Activated T-cell treated with anti-CD3 and anti-CD28 coated beads for 24 hours (primary cell): ENCODE measurements at places on chromosomes 16 and 17.

DNA sequence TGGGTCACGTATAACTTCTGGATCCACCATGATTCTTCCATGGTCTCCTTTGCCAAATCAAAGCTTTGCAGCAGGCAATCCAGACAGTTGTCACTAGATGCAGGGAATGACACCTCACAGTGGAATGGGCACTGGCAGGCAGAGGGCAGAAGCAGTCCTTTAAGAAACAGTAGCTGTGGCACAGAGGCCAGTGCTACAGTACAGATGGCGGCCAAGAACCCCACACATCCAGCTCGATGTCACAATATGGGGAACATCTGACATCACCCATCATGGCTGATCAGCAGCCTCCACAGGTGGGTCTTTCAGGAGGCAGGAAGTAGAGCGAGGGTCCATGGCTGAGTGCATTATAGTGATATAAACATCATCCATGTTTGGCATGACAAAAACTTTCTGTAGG, 18.8 kb upstream of the ERN1 start:
- no peak for DNase-seq

DNA sequence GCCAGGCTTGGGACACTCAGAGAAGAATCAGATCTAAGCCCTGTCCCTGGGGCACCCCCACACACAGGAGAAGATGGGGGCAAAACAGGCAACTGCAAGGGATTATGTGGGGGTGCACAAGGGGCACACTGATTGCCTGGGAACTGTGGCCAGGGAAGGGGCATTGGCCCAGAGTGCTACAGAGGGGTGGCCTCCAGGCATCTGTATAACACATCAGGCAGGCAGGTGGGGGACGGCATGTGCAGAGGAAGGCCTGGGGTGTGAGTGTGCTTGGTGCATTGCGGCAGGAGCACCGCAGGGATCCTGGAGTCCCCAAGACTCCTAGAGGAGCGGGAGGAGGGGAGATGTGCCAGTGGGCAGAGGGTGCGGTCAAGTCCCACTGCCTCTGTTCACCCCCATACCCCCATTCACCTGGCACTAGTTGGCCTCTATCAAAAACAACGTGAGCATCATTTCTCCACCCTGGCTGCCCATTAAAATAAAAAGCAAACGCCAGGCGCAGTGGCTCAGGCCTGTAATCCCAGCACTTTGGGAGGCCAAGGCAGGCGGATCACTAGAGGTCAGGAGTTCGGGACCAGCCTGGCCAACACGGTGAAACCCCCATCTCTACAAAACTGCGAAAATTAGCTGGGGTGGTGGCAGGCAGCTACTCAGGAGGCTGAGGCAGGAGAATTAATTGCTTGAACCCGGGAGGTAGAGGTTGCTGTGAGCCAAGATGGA, 41.5 kb downstream of the C16orf82 start:
- no peak for DNase-seq

DNA sequence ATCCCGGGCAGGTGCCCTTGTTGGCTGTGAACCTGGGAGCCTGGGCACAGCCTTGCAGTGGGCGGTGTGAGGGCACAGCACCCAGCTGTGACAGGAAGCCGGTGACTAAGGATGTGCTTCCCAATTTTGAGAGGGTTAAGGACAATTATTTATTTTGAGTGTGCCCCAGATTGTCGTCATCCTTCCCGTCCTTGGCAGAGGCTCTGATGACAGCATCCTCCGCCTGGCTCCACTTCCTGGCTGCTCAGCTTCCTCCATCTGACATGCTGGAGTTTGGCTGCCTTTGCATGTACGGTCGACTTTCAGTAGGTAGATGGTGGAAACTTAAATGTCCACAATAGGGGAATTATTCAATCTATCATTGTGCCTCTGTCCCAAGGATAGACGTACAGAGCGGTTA, 282.4 kb upstream of the EEF2KMT start:
- DNase-seq = no peak

- no peak for DNase-seq
Measured at GRCh38 chr16:87165885-87166284, 151.3 kb downstream of the C16orf95 start.

GRCh38 chr16:54968011-54968410, 37.3 kb downstream of the IRX5 start:
- DNase-seq = no peak

DNA sequence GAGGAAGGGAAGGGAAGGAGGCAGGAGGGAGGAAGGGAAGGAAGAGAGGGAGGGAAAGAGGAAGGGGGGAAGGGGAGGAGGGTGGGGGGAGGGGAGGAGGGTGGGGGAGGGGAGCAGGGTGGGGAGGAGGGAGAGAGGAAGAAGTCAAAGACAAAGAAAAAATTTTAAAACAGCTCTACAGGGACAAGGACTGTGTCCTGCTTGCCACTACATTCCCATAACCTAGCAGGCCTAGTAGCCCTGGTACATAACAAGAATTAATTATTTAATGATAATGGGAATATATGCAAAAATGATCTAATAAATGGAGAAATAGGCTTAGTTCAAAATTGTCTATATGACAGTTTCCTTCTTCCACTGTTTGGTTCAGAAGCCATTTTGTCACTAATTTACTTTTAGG, 47.6 kb upstream of the NOG start:
- DNase-seq = no peak

- no peak for DNase-seq
Measured at GRCh38 chr17:7704601-7705268, at the start of gene EFNB3. Gene EFNB3, plus strand, starts transcription at chr17:7705202. Its CDS starts 397 bp downstream, at chr17:7705599.

- peak; percentile 49 for DNase-seq
Measured at GRCh38 chr17:42266918-42267766, 9.0 kb downstream of the STAT5B start.

- no peak for DNase-seq
Measured at GRCh38 chr16:3161235-3162018, 26.6 kb upstream of the OR1F1 start.

DNA sequence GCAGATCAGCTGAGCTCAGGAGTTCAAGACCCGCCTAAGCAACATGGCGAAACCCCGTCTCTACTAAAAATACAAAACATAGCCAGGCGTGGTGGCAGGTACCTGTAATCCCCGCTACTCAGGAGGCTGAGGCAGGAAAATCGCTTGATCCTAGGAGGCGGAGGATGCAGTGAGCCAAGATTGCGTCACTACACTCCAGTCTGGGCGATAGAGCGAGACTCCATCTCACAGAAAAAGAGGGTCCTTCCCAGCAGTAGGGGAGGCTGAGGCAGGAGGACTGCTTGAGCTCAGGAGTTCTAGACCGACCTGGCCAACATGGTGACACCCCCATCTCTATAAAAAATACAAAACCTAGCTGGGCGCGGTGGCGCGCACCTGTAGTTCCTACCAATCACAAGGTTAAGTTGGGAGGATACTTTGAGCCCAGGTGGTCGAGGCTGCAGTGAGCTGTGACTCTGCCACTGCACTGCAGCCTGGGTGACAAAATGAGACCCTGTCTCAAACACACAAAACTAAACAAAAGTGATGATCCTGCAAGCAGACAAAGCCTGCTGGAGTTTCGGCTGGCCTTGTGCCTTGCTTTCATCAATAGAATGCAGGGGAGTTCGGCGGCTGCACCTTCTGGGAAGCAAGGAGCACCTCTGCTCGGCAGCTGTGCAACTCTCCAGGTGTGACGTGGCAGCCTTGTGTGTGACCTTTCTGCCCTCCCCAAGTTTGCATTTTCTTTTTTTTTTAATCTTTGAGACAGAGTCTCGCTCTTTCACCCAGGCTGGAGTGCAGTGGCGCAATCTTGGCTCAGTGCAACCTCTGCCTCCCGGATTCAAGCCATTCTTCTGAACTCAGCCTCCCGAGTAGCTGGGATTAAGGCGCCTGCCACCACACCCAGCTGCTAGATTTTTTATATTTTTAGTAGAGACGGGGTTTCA, 12.4 kb upstream of the YWHAE start:
- DNase-seq = no peak

DNA sequence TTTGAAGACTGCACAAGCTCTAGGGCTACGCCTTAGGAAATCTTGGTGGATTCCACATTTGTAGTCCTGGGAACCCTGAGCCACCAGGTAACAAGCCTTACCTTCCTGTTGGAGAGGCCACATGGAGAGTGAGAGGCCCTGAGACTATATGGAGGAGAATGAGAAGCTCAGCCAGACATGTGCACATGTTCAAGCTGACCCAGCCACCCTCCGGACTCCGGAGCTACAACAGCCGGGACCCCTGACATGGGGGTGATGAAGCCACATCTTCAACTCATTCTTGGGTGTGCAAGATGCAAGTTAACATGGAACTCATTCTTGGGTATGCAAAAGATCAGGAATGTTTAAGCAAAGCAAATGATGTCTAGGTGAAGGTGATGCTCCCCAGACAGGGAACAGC, 62.7 kb downstream of the GNA13 start:
- no peak for DNase-seq

DNA sequence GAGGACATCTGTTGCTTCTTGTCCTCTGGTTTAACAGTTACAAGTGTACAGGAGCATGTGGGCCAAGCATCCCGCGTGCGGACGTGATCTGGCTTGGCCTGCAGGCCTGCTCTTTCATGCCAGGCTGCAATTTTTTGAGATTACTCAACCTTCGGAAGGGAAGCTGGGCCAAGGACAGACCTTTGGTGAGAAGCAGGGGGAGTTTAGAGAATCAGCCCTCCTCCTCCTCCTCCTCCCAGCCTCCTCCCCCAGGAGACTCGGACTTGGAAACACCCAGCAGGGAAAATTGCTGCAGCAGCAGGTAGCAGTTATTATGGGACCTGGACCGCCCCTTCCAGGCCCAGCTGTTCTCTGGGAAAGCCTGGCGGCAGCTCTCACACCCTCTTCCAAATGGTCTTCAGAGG, 5.1 kb upstream of the KLHL36 start:
- no peak for DNase-seq

DNA sequence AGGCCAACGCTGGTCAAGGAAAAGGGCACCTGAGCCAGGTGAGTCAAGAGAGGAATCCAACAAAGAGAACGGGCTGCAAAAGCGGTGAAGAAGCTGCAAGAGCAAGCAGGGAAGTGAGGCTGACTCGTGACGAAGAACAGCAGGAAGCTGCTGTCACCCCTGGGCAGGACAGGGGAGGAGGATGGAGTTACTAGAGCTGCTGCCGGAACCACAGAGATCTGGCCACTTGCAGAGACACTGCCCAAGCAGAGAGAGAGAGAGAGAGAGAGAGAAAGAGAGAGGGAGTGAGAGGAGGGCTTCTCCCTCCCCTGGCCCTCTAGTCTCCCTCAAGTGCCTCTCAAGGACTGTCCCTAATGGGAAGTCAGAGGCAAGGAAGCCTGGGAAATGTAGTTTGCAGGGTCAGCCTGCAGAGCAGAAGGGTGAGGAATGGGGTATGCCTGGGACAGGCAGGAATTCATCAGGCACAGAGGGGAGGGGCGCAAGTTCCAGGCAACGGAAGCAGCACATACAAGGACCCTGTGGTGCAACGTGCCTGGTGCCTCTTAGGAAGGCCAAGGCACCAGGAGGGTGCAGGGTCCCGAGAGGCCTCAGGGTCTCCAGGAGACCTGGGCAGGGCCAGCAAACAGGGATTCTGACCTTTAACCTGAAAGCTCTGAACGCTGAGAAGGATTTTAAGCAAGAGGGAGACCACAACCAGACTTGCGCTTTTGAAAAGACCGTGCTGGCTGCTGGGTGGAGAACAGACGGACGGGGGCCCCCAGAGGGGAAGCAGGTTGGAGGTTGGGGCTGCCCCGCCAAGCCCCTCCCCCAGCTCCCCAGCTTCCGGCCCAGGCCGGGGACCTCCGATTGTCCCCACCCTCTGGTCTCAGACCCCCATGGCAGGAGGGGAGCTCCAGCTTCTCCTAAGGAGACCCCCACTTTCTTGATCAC, 45.8 kb upstream of the CIBAR2 start:
- no peak for DNase-seq

GRCh38 chr16:56297684-56298083, 106.4 kb downstream of the GNAO1 start:
- DNase-seq = no peak

DNA sequence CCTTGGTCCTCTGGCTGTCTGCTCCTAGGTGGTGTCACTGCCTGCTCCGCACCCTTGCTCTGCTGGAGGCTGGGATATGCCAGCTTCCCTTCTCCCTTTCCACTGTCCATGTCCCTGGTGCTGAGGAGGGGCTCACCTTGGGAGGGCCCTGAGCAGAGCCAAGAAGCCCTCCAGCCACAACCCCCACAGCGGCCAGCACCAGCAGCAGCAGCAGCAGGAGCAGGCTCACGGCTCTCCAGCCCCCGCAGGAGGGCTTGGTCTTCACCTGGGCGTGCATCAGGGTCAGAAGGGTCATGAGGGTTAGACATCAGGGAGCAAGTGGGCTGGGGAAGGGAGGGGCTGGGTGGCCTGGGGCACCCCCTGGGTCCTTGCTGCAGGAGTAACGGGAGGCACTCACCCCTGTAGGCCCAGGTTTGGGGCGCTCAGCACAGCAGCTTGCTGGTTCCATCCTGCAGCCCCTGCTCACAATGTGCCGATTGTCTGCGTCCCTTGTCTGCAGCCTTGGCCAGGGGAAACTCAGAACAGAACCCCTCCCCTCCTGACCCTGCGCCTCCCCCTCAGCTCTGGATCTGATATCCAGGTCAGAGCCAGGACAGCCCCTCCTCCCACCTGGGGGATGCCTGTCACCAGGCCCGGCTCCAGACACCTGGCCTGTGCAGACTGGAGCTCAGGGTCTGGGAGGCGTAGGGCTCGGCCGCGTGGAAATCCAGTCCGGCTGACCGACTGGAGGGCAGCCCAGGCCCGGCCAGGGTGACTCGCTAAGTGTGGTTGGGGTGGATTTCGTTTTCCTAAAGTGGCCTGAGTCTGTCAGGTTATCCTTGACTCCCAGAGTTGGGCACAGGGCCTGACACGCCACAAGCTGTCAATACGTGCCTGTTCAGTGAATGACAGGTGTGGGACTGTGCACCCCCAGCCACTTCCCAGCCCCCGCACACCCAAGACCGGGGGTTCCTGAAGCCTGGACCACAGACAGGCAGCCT, at the start of gene BRICD5:
TSS of gene BRICD5 (minus strand) at position 478 of the 980 bp plus-strand sequence. CDS start at position 448, 30 bp downstream.
- no peak for DNase-seq

DNA sequence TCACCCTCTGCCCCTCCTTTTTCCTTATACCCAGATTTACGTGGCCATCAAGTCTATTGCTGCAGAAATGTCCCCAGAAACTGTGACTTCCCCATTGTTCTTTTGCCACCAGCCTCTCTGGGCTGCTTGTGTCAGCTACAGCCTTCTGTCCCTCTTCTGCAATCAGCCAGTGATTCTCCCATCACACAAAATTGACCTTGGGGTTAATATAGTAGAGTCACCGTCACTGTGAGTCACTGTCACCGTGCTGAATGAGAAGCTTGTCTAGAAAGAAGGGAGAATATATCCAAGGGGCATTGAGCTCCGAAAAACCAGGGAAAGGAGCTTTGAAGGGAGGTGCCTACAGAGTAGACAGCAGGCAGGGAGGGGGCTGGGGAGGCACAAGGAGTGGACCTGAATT, 290.5 kb downstream of the HAPSTR1 start:
- DNase-seq = no peak

GRCh38 chr17:50502301-50502990, 5.8 kb upstream of the MYCBPAP start:
- no peak for DNase-seq

GRCh38 chr17:39001703-39002637, 34.8 kb upstream of the FBXO47 start:
- no peak for DNase-seq

DNA sequence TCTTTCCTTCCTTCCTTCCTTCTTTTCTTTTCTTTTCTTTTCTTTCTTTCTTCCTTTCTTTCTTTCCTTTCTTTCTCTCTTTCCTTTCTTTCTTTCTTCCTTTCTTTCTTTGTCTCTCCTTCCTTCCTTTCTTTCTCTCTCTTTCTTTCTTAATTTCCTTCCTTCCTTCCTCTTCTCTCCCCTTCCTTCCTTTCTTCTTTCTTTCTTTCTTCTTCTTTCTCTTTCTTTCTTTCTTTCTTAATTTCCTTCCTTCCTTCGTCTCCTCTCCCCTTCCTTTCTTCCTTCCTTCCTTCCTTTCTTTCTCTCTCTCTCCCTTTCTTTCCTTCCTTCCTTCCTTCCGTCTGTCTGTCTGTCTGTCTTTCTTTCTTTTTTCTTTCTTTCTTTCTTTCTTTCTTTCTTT, 1446.5 kb upstream of the GOT2 start:
- DNase-seq = no peak
